ENCODE measurements at places on chromosomes 16 and 17.

DNA sequence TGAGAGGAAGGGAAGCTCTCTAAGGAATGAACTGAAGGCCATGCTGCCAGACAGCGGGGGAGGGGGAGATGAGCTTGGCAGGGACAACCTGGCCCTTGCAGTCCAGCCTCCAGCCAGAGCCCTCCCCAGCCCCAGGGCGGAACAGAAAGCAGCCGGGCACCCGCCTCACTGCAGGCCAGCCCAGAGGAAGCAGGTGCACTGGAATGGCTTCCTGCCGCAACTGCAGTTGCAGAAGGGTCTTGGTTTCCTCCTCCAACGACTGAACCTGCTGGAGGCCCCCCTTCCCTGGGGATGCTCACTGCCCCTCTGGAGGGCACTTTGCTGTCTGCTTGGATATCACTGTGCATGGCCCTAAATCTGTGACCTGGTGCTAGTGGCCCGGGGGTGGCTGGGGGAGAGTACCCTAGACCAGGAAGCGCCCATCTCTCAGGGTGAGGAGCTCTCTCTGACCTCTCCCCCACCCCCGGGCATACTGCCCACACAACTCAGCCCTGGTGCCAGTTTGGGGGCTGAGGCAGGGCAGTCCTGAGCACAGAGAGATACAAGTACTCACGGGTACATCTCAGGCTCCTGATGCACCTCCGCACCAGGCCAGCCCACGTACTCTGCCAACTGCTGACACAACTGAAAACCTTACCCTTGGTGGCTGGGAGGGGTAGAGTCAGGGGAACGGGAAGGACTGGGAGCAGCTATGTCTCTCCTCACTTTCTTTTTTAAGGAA, 41.1 kb downstream of the MYO18A start:
- peak overlapping the region; percentile 56 for H3K27ac ChIP-seq
- peaks cover 2% of the 10 kb centered on the region for H3K36me3 ChIP-seq
- peaks cover 24% of the 10 kb centered on the region for H3K4me1 ChIP-seq

GRCh38 chr17:73906896-73907870, 262.9 kb upstream of the SDK2 start:
- H3K4me3 ChIP-seq = no peak overlapping the region
- H3K4me1 ChIP-seq = peaks cover 5% of the 10 kb centered on the region
- H3K27me3 ChIP-seq = peaks cover 94% of the 10 kb centered on the region
- no peak for DNase-seq
- H3K36me3 ChIP-seq = no peaks in the 10 kb centered on the region
- H3K27ac ChIP-seq = no peak overlapping the region

DNA sequence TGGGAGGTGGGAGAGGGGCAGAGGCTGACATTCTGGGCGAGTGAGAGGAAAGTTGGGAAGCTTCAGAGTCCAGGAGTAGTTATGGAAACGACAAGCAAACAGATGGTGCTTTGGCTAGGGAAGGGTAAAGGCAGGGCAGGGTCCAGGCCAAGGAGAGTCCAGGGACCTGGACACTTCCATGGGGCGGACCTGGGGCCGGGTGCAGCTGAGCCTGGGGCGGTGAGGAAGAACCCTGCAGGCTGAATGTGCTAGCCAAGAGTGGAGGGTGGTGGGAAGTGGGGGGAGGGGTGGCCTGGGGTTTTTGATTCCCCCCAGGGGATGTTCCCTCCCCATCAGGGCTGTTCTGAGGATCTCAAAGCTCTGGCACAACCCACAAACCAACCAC, 2.6 kb downstream of the PPP1R9B start:
- peaks cover 10% of the 10 kb centered on the region for H3K36me3 ChIP-seq
- peak overlapping the region; percentile 74 for H3K4me3 ChIP-seq

- H3K27ac ChIP-seq = no peak overlapping the region
- no peak overlapping the region for H3K4me3 ChIP-seq
- peaks cover 3% of the 10 kb centered on the region for H3K36me3 ChIP-seq
- no peak for DNase-seq
- H3K4me1 ChIP-seq = no peaks in the 10 kb centered on the region
- H3K27me3 ChIP-seq = peaks cover 14% of the 10 kb centered on the region
Measured at GRCh38 chr17:9809409-9809808, 12.5 kb downstream of the GSG1L2 start.

- peak overlapping the region; percentile 89 for H3K27ac ChIP-seq
- no peaks in the 10 kb centered on the region for H3K27me3 ChIP-seq
- peak overlapping the region; percentile 39 for H3K4me3 ChIP-seq
Measured at GRCh38 chr17:60743799-60744198, 66.1 kb downstream of the BCAS3 start.

DNA sequence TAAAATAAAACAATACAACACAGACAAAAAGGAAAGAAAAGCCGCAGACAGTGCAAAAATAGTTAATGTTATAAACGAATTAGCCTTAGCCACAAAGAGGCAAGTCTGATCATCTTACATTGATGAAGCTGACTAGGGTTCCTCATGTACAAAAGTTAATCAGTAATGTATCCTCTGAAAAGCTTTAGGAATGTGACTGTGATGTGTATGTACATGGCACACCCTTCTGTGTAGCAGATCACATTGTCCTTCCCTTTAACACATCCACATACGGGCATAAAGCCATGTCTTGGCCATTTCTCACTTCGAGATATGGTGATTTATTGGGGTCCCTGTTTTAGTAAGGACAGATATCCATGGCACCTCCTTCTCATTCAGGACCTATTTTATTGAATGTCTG, 1327.5 kb upstream of the CDH8 start:
- no peaks in the 10 kb centered on the region for H3K27me3 ChIP-seq
- H3K4me3 ChIP-seq = no peak overlapping the region
- no peak for DNase-seq
- H3K36me3 ChIP-seq = no peaks in the 10 kb centered on the region
- no peak overlapping the region for H3K27ac ChIP-seq

- no peak overlapping the region for H3K4me3 ChIP-seq
- H3K27me3 ChIP-seq = no peaks in the 10 kb centered on the region
- no peak overlapping the region for H3K27ac ChIP-seq
- H3K4me1 ChIP-seq = peaks cover 26% of the 10 kb centered on the region
- DNase-seq = no peak
Measured at GRCh38 chr17:50420419-50421112, 5.5 kb upstream of the ACSF2 start.

GRCh38 chr17:38799501-38800236, at the start of gene PIP4K2B:
TSS of gene PIP4K2B (minus strand) at chr17:38799556. CDS start at chr17:38799424, 132 bp downstream.
- peaks cover 33% of the 10 kb centered on the region for H3K36me3 ChIP-seq
- H3K27ac ChIP-seq = peak within 1 kb of the TSS; percentile 98
- peaks cover 31% of the 10 kb centered on the region for H3K4me1 ChIP-seq
- DNase-seq = peak; percentile 85
- H3K4me3 ChIP-seq = peak within 1 kb of the TSS; percentile 98

- H3K36me3 ChIP-seq = no peaks in the 10 kb centered on the region
- no peak for DNase-seq
- peak overlapping the region; percentile 88 for H3K27ac ChIP-seq
- H3K4me3 ChIP-seq = no peak overlapping the region
- no peaks in the 10 kb centered on the region for H3K27me3 ChIP-seq
- H3K4me1 ChIP-seq = peaks cover 62% of the 10 kb centered on the region
Measured at GRCh38 chr16:85202631-85203461, 90.6 kb upstream of the CIBAR2 start.

GRCh38 chr16:75317101-75317522, 65.7 kb upstream of the BCAR1 start:
- peaks cover 18% of the 10 kb centered on the region for H3K36me3 ChIP-seq
- peaks cover 7% of the 10 kb centered on the region for H3K4me1 ChIP-seq
- no peak for DNase-seq
- H3K27me3 ChIP-seq = no peaks in the 10 kb centered on the region
- H3K27ac ChIP-seq = peak overlapping the region; percentile 80
- H3K4me3 ChIP-seq = no peak overlapping the region

DNA sequence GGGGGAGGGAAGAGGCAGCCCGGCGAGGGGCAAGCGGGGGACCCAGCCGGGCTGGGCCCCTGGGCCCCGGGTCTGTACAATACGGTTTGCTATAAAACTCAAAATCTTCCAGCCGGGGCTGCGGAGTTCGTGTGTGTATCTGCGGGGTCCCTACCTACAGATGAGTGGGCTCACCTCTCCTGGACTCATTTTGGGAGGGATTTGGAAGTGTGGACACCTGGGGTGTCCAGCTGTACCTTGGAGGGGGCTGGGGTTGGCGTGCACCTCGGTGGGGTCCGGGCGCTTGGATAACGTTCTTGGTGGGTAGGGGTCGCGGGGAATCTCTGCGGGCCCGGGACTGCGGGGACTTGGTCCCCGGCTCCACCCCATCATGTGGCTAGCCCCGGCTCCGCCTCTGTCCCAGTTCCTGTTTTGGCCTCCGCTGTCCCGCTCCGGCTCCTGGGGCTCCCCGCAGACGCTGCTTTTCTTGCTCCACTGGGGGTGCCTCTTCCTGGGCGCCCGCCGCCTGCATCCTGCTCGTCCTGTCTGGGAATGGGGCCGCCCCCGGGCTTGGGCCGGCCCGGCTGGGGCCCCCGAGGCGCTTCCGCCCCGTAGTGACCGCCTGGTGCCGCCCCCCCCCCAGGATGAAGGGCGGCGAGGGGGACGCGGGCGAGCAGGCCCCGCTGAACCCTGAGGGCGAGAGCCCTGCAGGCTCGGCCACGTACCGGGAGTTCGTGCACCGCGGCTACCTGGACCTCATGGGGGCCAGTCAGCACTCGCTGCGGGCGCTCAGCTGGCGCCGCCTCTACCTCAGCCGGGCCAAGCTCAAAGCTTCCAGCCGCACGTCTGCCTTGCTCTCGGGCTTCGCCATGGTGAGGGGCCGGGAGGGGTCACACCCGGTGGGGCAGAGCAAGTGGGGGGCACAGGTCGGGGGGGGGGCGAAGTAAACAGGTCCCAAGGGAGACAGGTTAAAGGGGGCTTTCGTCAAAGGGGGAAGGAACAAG, at the start of gene ORAI3:
ORAI3 (plus strand) TSS at position 402 of the 983 bp plus-strand sequence; CDS start at position 624, 222 bp downstream.
- H3K4me1 ChIP-seq = peaks cover 23% of the 10 kb centered on the region
- peaks cover 14% of the 10 kb centered on the region for H3K36me3 ChIP-seq
- peak within 1 kb of the TSS; percentile 96 for H3K27ac ChIP-seq
- no peaks in the 10 kb centered on the region for H3K27me3 ChIP-seq

DNA sequence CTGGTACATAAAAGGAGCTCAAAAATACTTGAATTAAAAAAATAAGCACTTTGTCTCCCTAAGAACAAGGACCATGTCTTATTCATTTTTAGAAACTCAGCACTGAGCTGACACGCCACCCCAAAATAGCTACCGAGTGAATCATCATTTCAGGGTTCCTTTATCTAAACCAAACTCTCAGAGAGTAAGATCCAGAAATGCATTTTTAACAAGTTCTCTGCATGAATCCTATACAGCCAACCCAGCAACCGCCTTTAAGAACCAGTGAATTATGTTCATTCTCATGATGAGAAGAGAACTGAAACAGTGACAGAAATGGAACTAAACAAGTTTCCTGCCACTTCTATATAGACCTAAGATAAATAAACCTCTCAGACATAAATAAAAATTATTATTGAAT, 8.7 kb downstream of the C16orf87 start:
- no peak overlapping the region for H3K4me3 ChIP-seq
- no peak overlapping the region for H3K27ac ChIP-seq
- no peaks in the 10 kb centered on the region for H3K27me3 ChIP-seq
- peaks cover 24% of the 10 kb centered on the region for H3K4me1 ChIP-seq

DNA sequence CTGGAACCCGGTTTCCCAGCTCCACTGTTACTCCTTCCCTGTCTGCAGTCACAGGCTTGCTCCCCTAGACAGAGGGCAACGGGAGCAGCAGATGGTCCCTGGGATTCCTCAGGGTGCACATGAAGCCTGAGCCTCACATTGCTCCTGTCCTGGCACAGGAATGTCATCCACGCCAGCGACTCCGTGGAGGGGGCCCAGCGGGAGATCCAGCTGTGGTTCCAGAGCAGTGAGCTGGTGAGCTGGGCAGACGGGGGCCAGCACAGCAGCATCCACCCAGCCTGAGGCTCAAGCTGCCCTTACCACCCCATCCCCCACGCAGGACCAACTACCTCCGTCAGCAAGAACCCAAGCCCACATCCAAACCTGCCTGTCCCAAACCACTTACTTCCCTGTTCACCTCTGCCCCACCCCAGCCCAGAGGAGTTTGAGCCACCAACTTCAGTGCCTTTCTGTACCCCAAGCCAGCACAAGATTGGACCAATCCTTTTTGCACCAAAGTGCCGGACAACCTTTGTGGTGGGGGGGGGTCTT, 1.6 kb upstream of the DECR2 start:
- H3K4me1 ChIP-seq = peaks cover 23% of the 10 kb centered on the region
- peaks cover 2% of the 10 kb centered on the region for H3K36me3 ChIP-seq
- H3K27ac ChIP-seq = peak overlapping the region; percentile 57
- H3K27me3 ChIP-seq = no peaks in the 10 kb centered on the region

DNA sequence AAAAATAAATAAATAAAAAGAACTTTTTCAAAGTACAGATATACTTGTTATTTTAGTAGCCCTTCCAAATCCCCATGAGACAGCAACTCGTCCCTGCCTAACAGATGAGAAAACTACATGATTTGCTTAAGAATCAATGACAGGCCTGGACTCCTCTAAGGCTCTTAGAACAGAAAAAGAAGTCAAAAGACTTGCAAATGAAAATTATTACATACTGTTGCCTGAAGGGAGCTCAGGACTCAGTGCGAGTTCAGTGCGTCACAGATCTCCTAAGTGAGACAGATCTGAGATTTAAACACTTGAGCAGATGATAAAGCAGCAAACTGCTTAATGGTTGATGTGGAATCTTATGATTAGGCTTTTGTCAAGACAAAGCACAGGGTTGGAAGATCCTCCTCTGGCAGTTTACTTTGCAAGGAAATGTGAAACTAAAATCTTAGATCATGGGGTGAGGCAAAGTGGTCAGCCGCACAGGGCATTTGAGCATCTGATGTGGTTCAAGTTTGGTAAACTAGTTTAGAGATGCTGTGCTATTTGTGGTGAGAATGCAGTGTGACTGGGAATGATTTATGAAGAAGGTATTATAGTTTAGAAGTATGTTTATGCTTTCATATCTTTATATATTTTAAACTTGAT, 138.1 kb downstream of the TRIM37 start:
- DNase-seq = no peak
- H3K4me3 ChIP-seq = no peak overlapping the region
- no peaks in the 10 kb centered on the region for H3K27me3 ChIP-seq
- no peak overlapping the region for H3K27ac ChIP-seq

DNA sequence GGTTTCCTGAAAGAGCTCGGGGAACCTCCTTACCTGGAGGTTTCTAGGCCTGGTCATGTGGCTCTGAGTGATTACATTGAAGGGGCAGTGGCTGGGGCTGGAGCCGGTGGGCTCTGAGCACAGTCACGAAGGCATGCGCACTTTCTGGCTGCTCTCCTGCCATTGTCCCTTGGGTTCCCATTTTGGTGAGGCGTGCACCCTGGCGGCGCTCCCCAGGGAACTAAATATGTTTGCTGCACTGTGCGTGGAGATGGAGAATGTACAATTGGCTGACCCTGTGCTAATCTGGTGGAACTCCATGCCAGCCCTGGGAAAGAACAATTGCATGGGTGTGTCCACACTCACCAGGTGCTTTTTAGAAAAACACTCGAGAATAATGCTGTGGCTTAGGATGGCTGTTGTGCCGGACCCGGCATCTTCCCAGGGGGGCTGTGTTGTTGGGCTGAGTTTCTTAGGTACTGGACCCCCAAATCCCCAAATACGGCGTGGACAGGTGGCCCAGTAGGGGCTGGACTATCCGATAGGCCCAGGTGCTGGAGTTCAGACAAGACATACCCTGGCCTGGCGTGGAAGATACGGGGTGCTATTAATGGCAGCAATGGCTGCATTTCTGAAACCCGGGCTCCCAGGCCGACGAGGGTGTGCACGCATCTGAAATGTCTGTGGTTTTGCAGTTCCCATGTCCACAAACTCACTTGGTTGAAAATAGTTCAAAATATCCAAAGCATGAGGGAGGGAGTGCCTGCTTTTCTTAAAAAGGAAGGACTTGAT, 230.5 kb downstream of the SEC14L1 start:
- no peak for DNase-seq
- no peaks in the 10 kb centered on the region for H3K36me3 ChIP-seq
- H3K27me3 ChIP-seq = no peaks in the 10 kb centered on the region
- H3K4me3 ChIP-seq = peak overlapping the region; percentile 66
- H3K27ac ChIP-seq = peak overlapping the region; percentile 94
- H3K4me1 ChIP-seq = peaks cover 51% of the 10 kb centered on the region

GRCh38 chr17:80270836-80271235, 10.2 kb downstream of the RNF213 start:
- no peak overlapping the region for H3K4me3 ChIP-seq
- H3K36me3 ChIP-seq = peaks cover 17% of the 10 kb centered on the region
- no peak overlapping the region for H3K27ac ChIP-seq
- no peaks in the 10 kb centered on the region for H3K4me1 ChIP-seq
- no peak for DNase-seq

All from mesothelial cell of epicardium (in vitro differentiated cells).